ENCODE measurements at places on chromosomes 5 and 9.
A peak's percentile ranks its signal among the peaks of the same experiment; 100 is the strongest.

DNA sequence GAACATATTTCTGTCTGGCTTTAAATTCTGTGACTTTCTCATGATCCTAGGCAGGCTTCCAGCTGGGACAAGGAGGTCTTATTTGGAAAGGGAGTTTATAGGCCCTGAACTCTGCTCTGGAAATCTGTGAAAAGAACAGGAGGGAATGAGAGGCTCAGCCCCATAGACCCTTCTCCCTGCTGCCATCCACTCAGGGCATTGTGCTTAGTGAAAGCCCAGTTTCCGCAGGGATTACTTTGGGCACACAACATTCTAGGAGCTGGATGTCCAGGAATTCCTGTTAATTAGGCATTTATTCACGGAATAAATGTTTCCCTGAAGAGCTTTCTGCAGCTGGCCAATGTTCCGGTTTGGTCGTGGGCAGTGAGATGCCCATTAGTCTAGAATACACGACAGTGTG, 32.7 kb upstream of the COL15A1 start:
- DNase-seq = no peak

GRCh38 chr9:880725-881124, 39.2 kb downstream of the DMRT1 start:
- no peak for DNase-seq

DNA sequence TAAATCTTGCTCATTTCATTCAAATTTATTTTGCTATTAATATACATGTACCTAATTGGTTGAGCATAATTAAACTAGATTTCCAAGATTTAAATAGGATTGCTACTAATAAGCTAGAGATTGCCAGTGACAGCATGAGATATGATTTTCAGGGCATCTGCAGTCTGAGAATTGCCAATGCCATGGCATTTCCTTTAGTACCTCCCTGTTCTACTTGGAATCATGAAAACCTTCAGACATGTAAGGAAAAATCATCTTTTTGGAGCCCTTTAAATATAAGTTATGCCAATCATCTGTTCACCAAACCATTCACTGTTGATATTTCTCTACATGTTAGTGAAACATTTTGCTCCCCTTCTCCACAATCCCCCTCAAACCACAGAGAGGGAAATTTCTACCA, 691.4 kb downstream of the DNAH5 start:
- no peak for DNase-seq

- no peak for DNase-seq
Measured at GRCh38 chr5:111643499-111643898, 113.5 kb downstream of the NREP start.

GRCh38 chr9:122988920-122989621, 44.4 kb upstream of the GPR21 start:
- no peak for DNase-seq

DNA sequence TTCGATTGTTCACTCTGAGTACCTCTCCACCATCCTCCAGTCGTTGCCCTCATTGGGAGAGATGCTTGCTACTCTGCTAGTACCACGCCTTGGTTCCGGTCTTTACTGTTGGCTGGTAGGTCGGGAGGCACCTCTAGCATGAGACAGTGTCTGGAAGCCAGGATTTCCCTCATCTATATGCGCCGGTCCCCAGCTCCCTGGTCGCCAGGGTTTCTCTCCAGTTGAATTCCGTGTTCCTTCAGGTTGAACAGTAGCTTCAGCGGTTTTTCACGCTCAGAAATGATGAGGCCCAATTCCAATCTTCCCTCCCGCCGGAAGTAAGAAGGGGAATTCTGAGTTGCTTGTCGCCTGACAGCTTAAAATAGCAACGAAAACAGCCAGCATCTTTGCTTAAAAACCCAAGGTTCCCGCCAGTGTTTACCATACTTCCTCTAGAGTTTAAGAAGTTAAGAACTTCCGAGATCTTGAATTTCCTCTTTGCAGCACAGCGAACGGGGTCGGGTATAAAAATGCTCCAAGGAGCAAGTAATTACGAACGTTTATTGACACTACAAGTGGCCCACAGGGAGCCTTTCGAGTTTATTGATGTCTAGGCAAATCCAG, 1.3 kb upstream of the ST8SIA4 start:
- no peak for DNase-seq

GRCh38 chr9:117787746-117788145, 83.5 kb downstream of the TLR4 start:
- no peak for DNase-seq

GRCh38 chr5:10423022-10423421, 18.7 kb upstream of the ROPN1L start:
- no peak for DNase-seq

- DNase-seq = peak; percentile 16
Measured at GRCh38 chr9:21933281-21933680, 60.9 kb downstream of the CDKN2A start.

DNA sequence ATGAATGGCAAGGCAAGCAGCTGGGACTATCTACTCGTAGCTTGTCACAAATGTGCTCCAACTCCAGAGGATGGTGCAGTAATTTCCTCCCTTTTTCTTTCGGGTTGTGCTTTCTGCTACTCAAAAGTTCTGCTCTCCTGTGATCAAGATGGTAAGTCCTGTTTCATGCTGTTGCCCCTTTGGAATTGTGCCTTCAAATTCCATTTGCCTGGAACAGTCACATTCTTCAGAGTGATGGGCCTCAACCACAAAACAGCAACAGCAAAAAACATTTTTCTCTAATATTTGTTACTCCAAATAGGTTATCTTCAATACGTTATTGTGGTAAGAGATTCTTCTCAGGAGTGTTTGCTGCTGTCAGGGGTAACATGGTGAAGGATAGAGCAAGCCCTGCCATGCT, 209.3 kb downstream of the PALM2AKAP2 start:
- no peak for DNase-seq

DNA sequence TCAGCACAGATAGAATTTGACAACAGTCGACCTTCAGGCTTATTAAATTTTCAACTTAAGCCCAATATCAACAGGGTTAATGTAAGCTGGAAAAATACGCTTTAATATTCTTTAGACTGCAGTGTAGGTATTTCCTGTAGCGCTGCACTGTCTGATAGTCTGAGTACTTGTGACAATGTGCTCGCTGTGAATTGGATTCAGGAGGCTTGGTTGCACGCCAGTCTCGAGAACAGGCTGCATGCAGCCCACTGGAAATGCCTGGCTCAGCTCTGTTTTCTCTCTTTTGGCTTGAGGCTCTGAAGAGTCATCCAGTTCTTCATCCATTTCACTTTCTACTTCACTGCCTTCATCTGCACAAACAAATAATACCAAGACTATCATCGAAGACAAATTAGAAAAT, 300.9 kb downstream of the RFX3 start:
- no peak for DNase-seq

GRCh38 chr5:155052532-155052931, 39.0 kb downstream of the KIF4B start:
- peak; percentile 42 for DNase-seq

DNA sequence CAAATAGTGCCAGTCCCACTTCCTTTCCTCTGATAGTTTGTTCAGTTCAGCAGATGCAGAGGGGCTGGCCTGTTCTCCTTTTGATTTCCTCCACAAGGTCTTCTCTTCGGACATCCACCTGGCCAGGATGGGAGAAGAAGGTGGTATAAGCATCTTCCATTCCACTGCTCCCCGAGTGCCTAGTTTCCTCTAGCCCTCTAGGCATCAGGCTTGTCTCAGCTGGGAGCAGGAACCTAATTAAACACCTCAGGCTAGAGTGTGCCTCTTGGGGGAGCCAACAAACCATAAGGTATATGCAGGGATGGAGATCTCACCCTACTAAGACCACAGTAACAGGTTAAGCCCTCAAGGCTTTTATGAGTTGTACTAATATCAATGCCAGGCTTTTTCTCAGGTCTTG, 835 bp upstream of the DND1 start:
- DNase-seq = no peak

DNA sequence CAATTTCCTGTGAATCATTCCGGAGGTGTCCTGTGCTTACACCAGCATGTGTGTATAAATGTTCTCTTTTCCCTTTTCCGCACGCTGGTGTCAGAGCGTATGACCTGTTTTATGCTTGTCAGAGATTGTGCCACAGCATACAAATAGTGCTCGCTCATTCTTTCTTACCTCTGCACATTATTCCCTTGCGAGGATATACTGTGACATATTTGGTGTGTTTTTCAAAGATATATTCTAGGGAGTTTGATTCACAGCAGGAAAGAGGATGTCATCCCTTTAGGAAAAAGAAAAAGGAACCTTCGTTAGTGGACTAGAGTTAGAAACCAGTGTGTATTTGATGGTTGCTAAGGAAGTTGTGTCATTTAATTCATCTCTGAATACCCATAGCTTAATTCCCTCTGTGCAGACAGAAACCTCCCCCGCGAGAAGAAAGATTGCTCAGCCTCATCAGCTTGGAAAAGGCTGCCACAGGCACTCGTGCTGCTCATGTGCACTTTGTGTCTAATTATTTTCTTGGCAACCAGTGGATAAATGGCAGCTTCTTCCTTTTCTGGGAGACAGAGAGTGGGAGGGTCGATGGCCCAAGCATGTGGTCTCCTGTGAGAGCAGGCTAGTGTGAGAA, 14.7 kb upstream of the CCIN start:
- no peak for DNase-seq

GRCh38 chr5:92051741-92052140, 668.6 kb upstream of the ARRDC3 start:
- no peak for DNase-seq

DNA sequence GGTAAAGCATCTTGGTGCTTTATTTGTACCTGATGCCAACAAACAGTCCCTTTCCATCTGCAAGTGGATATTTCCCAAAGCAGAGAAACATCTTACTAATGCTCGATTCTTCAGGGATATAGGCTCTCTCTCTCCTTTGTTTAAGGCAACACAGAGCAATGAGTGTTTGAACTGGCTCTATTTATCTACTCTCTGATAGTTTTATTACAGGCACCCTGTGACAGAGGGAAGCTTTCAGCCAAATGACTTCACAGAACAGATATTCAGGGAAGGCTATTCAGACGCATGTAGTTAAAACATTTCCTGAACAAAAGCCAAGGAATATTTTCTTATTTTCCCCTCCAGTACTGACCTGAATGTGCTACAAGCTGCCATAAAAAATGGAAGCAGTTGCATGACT, 141.8 kb downstream of the YIPF5 start:
- peak; percentile 43 for DNase-seq

GRCh38 chr9:16709924-16710323, 160.5 kb downstream of the BNC2 start:
- DNase-seq = peak; percentile 84

GRCh38 chr5:30343707-30344106, 849.8 kb upstream of the CDH6 start:
- DNase-seq = no peak

DNA sequence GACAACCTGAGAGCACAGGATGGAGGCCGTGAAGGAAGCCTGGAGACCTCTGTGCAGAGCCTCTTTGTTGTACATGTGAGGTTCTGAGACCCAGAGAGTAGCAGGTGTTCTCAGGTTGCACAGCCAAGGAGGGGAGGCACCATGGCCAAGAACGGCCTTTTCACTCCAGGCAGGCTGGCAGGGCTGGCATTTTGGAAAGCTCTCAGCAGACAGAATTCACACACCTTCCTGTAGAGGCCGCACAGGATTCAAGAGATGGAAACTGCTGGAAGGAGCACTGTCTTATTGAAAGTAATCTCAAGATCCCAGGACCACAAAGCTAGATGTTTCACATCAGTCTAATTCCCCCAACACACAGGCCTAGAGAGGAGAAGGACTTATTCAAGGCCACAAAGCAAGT, 52.8 kb upstream of the XPA start:
- no peak for DNase-seq

DNA sequence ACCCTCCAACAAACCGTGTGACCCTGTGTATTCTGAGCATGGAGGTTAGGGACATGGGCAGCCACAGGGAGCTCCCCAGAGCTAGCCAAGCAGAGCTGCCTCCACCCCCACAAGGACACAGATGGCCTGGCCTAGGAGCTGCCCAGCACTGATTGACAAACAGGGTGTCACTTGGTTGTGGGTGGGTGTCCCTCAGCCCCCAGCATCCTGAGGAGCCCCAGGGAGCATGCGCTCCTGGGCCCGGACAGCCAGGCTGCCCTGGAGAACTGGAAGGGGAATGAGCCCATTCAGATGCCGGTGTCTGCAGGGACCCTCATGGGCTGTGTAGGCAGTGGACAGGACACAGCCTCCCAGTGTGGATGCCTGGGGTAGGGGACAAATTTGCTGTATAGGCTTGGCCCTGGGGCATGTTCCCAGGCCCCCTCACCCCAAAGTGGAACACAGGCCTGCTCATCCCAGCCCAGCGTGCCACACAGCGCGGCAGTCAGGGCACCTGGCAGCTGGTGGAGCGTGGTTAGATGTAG, 124.8 kb upstream of the LMX1B start:
- no peak for DNase-seq

DNA sequence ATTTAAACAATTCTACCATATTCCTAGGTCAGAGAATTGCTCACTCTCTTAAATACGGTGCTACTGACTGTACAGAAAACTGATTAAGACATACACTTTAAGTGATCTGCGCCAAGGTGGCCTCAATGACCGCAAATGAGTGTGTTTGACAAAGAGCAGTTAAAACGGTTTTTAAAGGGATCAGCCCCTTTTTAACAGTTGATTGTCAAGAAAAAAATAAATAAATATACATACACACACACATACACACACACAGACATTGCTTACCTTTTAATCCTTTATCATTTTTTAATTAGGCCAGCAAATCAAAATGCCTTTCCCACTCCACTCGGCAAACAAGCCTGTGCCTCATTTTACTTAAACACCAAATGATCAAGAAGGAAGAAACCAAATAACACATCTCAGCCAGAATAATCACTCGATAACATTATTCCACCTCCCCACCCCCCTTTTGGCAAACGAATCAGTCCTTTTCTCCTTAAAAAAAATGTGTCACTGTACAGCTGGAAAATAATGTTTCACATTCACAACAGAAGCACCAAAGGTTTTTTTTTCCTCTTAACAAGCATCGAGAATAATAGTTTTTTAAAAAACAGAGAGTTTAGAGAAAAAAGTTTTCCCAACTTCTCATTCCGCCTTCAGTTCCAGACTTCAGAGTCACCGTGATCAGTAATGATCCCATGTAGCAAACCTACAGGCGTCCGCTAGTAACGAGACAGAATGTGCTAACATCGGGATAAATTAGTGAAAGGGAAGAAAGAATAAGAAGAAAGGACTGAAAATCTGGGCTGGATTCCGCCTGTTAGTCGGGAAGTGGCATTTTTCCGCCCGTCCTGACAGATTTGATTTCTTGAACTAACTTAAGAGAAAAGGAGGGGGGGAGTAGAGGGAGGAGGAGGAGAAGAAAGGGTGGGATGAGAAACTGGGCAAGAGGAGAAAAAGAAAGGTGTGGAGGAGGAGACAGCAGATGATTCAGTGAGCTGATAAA, at the start of gene ZNF608:
Gene ZNF608, minus strand, starts transcription at position 712 of the 988 bp plus-strand sequence. CDS start 1,650 bp downstream, outside the sequence.
- DNase-seq = peak; percentile 40

DNA sequence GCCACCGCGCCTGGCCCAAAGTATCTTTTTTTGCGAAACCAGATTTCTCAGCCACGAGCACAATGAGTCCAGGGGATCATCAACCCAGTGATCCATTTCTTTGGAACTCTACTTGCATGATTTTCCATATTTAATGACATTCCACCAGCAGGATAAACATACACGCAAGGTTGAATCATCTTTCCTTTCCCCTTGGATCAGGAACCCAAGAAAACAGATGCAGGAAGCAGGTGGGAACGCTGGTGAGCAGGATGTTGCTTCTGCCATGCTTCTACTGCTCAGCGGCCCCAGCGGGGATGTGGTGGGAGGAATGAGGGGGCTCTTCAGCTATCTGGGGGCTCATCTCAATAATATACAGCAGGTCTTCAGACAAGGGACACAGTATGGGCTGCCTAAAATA, 118.2 kb downstream of the SEC61B start:
- no peak for DNase-seq

Data from NCI-H526 (cell line).